ENCODE measurements at places on chromosomes 5 and 9.

- DNase-seq: no peak
Observed at GRCh38 chr9:7358876-7359275, 440.7 kb downstream of the DMAC1 start.

GRCh38 chr5:166086568-166086967 lies 2204.9 kb upstream of the WWC1 start:
- no peak for DNase-seq

- DNase-seq: no peak
Observed at GRCh38 chr9:70100362-70100761, 56.7 kb downstream of the MAMDC2 start.

DNA sequence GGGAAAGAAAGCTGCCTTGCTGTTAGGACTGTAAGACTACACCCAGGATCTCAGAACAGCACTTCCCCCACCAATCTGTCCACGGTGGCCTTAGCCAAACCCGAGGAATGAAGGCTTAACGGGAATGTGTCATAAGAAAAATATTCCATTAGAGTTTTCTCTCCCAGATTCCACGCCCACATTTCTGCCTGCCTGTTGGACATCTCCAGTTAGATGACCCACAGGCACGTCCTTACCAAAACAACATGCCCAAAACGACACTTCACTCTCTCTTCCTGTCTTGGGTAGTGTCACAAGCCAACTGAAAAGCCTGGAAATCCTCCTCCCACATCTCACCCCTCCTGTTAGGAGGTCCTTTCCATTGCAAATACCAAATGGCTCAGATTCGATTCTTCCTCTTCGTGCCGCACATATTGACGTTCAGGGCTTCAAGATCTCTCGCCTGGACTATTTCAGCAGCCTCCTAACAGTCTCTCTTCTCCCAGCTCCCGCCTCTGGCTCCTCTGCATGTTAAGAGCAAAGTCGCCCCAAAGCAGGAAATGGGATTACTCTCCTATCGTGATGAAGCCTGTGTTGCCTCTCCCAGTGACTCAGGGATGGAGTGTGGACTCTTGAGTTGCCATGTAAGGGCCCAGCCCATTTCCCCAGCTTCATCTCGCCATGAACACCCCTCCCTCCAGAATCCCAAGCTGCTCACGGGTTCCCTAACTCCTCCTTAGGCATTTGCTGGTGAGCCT lies 159.3 kb downstream of the NR3C1 start:
- DNase-seq: no peak

- no peak for DNase-seq
Observed at GRCh38 chr9:109496841-109497225, 1.3 kb downstream of the PTPN3 start.

GRCh38 chr5:122165559-122166078 lies 36.3 kb downstream of the ZNF474 start:
- no peak for DNase-seq

GRCh38 chr5:179234563-179235135 lies 110.6 kb downstream of the ADAMTS2 start:
- DNase-seq: no peak

- DNase-seq: no peak
Observed at GRCh38 chr9:94948567-94949235, 222.2 kb downstream of the AOPEP start.

- DNase-seq: no peak
Observed at GRCh38 chr5:148807851-148808250, 18.6 kb upstream of the ADRB2 start.

DNA sequence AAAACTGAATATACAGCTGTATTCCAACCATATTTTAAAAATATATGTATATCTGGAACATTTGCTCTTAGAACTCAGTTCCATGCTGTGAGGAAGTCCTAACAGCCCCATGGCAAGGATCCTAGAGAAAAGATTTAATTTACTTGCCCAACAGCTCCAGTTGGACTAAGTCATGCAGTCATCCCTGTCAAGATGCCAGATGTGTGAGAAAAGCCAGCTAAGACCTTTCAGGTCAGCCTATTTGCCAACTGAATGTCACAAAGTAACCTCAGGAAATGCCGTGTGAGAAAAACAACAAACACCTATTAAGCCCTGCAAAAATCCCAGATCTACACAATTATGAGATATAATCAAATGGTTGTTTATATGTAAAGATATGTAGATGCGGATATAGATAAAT lies 416.3 kb downstream of the NR2F1-AS1 start:
- DNase-seq: no peak

GRCh38 chr5:158373608-158374395 lies 514.9 kb upstream of the CLINT1 start:
- DNase-seq: no peak

DNA sequence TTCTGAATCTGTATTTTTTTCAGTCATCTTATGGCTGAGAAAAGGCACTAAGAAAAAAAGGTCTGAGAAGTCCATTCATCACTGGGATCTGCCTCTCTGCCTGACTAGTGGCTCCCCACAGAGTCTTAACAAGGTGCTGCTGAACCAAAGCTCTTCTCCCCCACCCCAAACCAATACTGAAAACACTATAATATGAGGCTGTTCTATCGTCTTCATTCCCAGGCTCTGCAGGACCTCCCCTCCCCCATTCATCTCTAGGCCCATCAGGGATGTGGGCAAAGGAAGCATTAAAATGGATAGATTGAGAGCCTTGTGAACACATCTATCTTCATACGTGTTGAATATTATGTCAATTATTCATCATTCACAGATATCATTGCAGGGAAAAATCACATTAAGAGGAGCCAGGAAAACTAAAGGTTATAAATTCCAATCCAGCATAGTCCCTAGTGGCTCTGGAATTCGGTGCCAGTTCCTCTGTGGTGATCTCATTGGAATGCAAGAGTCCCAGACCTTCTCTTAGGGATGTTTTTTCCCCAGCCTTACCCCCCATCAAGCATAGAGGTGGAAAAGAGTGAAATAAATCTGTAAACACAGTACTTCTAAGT lies 44.3 kb upstream of the GPR151 start:
- DNase-seq: no peak

DNA sequence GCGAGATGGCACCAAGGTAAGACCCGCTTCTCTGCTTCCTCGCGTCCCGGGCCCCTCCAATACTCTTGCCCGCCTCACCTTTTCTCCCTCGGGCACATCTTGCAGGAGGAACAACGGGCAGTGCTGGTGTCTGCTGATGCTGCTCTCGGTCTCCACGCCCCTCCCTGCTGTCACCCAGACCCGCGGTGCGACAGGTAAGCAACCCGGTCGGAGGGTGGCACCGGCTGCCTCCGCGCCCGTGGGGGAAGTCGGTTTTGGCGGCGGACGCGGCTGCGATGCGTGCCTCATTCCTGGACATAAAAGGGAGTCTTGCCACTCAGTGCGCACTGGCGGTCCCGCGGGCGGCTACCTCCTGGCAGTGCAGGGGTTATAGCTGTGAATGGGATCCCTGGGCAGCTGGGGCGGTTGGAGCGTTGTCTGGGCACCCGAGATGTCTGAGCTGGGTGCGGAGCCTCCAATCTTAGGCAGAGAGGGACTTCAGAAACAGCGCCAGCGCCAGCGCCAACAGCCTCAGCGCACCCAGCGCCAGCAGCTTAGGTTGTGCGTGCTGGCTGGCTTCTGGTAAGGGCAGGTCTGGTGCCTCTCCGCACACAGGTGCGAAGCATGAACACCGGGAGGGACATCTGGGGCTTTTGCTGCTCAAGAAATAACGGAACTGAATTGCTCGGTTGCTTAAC lies 488 bp downstream of the COL15A1 start:
- peak; percentile 32 for DNase-seq

DNA sequence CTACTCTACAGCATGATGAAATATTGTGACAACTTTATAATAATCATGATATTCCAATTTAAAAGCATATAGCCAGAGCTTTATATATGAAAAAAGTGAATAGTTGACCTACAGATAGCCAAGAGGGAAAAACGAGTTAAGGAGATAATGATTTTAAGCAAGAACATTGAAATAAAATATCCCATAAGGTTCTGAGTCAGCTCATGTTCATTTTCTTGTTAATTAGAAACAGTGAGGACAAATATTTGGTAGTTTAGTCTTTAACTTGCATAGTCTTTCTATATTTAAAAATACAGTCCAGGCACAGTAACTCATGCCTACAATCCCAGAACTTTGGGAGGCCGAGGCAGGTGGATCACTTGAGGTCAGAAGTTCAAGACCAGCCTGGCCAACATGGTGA lies 55.8 kb upstream of the CDH6 start:
- DNase-seq: no peak

DNA sequence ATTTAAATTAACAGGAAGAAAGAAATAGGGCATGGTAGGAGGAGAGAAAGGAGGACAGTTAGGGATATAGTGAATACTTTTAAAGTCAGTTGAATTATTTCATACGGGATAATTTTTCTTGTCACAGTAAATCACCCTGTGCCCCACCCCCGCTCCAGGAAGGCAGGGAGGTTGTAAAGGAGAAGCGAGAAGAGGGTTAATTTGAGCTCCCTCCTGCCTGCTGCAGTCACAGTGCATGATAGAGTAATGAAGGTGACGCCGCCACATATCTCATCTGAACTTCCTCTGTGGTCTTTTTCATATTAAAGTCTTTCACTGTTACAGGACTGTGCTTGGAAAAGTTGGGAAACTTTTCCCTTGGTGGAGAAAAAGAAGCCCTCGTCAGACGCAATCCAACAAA lies 896 bp upstream of the PCSK5 start:
- no peak for DNase-seq

GRCh38 chr5:21397693-21398092 lies 1409.7 kb upstream of the CDH18 start:
- DNase-seq: no peak

- no peak for DNase-seq
Observed at GRCh38 chr5:151006704-151007334, 13.6 kb upstream of the GPX3 start.

DNA sequence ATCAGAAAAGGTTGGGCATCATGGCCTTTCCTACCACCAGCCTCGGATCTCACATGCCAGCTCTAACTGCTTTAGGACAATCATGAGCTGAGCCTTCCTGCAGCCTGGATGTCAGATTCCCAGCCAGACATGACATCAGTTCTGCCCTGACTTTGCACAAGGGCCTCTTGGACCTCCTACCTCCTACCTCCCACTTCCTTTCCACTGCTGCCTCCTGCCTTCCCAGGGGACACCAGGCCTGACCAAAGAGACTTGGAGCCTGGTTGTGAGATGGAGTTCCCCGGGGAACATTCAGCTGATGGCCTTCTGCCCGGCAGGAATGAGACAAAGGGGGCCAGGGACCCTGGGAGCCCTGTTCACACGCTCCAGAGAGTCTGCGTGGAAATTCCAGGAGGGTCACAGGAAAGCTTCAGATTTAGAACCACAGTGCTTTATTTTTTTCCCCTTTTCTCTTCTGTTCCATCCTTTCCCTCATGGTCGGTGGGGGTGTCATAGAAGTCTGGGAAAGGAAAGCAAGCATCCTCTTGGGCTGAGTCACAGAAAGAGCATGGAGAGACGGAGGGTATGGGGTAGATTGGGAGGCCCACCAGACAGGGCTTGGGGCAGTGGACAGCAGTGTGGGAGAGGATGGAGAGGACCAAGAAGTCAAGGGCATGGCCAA lies 35.4 kb upstream of the IL17B start:
- DNase-seq: peak; percentile 32

DNA sequence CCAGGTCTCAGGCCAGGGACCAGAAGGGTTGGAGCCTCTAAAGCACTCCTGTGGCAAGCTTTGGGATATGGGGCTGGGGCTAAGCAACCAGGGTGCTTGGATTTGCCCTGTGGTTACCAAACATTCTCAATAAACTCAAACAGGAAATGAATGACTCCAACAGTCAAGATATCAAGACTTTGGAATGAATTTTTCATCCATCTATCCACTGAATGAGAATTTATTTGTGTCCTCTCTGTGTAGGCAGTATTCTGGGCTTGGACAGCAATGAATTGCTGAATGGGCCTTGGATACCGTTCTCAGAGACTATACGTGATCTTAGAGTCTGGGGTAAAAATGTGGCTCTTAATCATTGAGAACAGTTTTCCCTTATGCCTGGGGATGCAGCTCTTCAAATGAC lies 212.5 kb downstream of the DAB2IP start:
- DNase-seq: no peak

GRCh38 chr9:21696411-21696871 lies 106.0 kb upstream of the MTAP start:
- DNase-seq: no peak

DNA sequence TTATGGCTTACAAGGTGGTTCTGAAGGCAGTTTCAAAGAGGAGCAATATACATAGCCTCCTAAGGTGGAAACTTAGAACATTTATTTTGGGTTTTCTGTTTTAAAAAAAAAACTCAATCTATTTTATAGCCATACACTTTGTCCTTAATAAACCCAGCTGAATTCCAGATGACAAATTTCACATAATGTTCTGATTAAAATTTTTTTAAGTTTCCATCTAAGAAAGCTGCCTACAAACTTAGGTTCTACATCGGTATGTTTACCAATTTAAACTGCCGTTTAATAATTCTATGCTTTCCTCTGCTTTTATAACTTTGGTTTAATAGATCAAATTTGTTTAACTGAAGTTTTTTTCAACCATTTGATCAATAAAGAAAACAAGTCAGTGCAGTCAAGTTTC lies 12.5 kb downstream of the NR3C1 start:
- no peak for DNase-seq

DNA sequence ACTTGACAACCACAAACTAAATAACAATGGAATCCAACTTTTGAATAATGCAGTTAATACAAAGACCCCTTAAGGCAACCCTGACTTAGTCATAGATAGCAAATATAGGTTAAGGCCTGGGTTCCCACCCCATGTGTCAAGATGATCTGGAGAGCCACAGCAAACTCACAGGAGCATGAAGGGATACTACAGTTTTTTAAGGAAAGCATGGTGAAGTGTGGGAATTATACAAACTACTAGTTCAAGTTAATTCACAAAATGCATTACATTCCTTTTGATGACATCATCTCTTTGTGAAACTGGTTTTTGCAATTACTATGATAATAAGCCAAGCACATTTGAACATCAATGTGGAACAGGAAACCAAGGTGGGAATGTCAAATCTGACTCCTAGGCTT lies 50.6 kb downstream of the LHFPL2 start:
- no peak for DNase-seq
